Frontal cortex (tissue), 4 donors: ENCODE measurements at places on chromosomes 1 and 21. TPM values are rescaled to one million over a fixed set of nuclear protein-coding genes. Genes with fewer than 3 reads are reported as not detected.

DNA sequence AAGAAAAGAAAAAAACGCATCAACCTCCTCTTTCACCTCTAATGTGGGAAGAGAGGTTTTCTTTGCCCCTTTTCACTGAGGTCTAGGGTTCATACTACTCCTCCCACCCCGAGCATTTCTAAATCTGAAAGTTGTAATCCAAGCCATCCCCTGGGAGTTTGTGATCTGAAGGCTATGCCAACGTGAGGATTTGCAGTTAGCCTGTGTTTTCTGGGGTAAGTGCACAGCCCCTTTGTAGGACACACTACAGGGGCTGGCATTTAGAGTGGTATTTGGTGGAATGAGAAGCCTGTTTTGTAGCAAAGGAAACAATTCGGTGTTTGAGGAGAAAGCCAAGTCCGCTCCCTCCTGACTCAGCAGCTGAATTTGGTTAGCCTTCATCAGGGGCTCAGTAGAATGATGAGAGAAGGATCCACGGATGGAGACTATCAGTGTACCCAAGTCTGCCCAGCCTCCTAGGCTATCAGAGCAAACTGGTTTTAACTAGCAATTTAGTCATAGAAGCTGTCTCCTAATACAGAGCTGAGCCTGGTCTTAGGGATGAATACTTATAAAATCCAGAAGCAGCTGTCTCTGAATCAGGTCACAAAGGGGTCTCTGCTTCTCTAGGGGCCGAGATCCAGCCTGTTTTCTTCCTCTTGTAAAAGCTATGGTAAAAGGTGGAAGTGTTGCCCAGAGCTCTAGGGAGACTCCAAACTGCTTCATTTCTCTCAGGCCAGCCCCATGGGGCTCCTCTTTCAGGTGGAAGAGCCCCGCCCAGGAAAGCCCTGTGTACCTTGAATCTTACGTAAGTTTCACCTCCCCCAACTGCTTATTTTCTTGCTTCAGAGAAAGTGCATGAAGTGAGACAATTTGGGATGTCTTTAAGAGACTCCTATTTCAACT is 2.1 kb downstream of the PCP4L1 start:
- no peak for DNase-seq

- DNase-seq = no peak
Observed at GRCh38 chr1:81551946-81552345, 248.8 kb upstream of the ADGRL2 start.

The MIXL1 gene
- total RNA-seq = not detected

DNA sequence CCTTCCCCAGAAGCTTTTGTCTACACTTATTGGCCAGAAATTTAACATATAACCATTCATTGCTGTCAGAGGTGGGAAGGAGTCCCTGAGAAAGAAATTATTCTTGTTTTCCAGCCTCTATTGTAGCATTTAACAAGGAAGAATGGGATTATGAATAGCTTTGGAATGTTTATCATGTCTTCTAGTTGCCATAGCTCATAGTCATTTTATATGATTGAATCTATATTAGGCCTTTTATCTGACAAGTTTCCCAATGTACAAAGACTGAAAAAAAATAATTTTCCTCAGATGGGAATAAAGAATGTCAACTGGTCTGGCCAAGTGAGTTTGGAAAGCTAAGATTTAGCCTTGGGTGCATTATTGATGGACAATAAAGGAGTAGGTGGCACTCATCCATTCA is 28.3 kb downstream of the PTPRC start:
- no peak for DNase-seq

The BMP8B gene
- total RNA-seq = 0.41 TPM

The MEGF6 gene
- 5.3 TPM for total RNA-seq

- DNase-seq = no peak
Observed at GRCh38 chr1:47241114-47242113, 9.4 kb upstream of the TAL1 start.

DNA sequence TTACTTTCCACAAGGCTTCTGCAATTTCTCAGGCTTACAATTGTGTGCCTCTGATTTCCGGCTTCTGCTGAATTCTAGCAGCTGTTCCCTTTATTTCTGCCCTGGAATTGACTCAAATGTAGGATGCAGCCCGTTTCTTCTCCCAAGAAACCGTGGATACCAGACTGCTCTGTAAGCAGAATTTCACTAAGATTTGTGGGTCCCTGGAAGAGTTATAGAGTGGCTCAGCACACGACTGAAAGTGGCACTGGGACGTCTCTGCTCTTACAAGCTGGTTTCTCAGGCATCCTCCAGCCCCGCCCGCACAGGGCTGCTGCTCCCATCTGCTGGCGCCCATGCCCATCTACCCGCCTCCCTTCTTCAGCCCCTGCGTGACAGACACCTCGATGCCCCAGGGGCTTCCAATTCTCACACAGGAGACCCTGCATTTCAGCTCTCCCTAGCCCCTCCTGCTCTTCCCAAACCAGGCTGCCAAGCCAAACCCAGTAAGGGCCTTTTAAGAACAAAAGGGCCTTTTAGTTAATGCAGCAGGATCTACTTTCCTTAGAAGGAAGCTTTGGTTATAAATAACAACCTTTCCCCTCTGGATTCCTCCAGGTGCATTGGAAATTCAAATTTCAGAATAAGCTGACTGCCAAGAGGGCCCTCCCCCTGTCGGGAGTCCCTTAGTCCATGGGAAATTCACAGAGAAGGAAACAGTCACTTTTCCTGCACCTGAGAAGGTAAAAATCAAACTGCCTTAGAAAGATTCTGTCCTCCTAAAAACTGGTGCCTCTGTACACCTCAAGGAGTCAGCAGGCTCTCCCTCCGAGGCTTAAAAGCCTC is 45.4 kb upstream of the TENT5B start:
- no peak for DNase-seq

GRCh38 chr21:41048623-41049022 is 119.3 kb upstream of the BACE2 start:
- DNase-seq = no peak

The NTNG1 gene
- total RNA-seq = 17.5 TPM

- DNase-seq = no peak
Observed at GRCh38 chr1:7511381-7511780, 259.7 kb upstream of the VAMP3 start.

DNA sequence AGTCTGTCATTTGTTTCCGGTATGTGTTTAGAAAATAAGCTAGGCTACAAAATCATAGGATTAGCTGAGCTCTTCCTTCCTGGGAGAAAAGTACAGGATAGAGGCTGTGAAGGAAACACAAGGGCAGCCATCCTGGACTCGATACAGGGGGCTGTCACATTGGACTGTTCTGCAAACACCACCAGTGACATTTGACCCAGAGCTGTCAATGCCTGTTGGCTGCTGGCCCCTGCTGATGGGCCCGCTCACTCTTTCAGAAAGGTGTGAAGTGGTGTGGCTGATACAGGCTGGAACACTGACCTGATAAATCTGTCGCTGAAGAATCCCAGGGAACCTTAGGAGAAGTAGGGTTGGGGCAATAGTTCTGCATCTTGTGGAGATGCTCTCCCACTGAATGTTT is 183.1 kb downstream of the RHOU start:
- DNase-seq = no peak

The JAM2 gene
- total RNA-seq = 15.5 TPM

The MRPS15 gene
- 15.9 TPM for total RNA-seq

The RHOU gene
- 46.1 TPM for total RNA-seq

DNA sequence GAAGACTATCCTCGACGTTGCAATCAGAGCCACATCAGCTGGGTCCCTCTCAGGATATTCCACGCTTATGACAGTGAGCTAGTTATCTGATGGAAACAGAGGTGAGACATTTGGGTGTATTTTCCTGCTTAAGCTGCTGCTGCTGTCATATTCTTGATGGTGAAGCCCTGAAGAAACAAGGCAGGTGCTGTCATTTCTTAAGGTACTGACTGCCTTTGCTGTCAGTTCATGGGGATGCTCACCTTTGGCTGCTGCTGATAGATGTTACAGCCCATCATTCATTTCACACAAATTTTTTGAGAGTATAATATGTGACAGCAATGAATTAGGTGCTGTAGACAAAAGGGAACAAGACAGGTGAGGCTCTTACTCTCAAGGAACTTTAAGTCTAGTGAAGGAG is 577.4 kb downstream of the LMO4 start:
- DNase-seq = no peak

The OR14K1 gene
- not detected for total RNA-seq

The CRNN gene
- total RNA-seq = not detected
